ENCODE measurements at places on chromosomes 1 and 21. TPM values are rescaled to one million over a fixed set of nuclear protein-coding genes. Genes with fewer than 3 reads are reported as not detected.

The BLACAT1 gene
- total RNA-seq = 0.37 TPM

The STRIP1 gene
- total RNA-seq = 27.9 TPM

The SH2D1B gene
- 0.27 TPM for total RNA-seq

The GRHL3 gene
- total RNA-seq = 1.5 TPM

DNA sequence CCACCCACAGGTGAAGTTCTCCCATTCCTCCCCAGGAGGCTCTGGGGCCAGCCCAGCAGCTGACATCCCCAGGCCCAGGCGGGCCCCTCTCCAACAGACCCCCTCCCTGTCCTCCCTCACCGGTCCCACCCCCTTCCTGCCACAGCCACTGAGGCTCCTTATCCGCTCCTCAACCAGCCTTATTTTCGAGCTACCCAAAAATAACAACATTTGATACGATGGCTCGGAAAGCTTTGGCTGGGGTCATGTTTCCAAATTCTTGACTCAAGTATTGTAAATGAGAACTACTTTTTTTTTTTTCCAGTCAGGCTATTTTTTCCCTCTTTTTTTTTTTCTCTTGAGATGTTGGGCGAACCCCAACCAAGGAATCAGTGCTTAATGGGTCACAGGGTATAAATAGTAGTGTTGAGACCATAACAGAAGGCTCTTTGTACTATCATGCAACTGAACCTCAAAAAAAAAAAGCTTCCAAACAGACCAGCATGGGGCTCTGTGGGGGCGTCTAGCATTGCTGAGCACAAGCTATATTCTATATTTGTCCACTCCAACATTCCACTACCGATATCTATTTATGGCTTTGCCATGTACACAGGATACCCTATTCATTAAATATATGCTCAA, 27.2 kb downstream of the IRF2BP2 start:
- DNase-seq = no peak

DNA sequence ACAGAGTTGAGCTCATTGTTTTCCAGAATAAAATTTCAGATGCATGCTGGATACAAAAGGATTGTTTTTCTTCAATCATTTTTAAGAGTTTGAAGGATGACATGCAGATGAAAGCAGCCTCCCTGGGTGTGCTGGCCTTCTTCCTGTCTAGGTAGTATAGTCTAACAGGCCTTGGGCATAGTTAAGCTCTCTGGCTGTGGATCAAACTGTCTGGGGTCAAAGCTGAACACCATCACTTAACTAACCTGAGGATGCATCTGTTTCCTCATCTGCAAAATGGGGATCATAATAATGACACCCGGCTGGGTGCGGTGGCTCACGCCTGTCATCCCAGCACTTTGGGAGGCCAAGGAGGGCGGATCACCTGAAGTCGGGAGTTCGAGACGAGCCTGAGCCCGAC, 6.0 kb upstream of the TIE1 start:
- DNase-seq = no peak

- DNase-seq = no peak
These were observed 12.6 kb downstream of the C1orf162 start for GRCh38 chr1:111486431-111486830.

DNA sequence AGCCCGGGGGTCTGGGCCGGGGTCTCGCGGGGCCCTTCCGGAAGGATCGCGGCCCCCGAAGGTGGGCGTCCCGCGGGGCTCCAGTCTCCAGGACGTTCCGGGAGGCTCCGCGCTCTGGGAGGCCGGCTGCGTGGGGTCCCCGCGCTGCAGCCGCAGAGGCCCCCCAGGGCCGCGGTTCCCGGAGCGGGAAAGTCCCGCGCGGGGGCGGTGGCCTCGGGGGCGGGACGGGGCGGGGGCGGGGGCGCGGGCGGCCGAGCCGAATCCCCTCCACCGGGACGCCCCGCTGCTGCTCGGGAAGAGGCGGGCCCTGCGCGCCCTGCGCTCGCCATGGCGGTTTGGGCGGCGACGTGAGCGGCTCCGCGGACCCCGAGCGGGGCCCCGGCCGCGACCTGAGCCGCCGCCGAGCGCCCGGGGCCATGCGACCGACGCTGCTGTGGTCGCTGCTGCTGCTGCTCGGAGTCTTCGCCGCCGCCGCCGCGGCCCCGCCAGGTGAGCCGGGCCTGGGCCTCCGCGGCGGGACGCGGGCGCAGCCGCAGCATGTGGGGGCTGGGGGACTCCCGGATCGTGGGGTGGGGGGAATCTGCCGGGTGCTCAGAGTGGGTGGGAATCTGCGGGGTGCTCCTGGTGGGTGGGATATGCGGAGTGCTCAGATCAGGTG, at the start of gene IFNGR2:
Gene IFNGR2 (plus strand): TSS at position 286 of the 658 bp plus-strand sequence. CDS start 131 bp downstream, at position 417.
- no peak for DNase-seq

All from colonic mucosa (tissue), 4 donors.